Activated CD8-positive, alpha-beta memory T cell treated with anti-CD3 and anti-CD28 coated beads for 1 hour (primary cell): ENCODE measurements at places on chromosomes 7 and 10.
A peak's percentile ranks its signal among the peaks of the same experiment; 100 is the strongest.

GRCh38 chr7:17099083-17099973 is 199.1 kb upstream of the AHR start:
- DNase-seq: no peak

- no peak for DNase-seq
These were observed 7.5 kb upstream of the SMNDC1 start for GRCh38 chr10:110312206-110312605.

DNA sequence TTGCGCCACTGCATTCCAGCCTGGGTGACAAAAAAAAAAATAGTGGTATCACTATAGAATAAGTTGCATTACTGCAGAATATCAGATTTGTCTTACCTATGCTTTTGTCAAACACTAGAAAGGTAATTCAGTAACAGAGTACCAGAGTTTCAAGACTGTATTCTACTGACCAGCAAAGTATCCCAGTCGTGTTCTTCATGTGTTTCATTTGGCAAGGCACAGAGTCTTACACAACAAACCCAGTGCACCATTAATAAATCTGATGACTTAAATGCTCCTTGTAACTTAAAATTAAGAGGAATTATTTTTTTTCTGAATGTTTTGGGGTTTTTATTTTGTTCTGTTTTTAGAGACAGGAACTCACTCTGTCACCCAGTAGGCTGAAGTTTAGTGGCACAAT is 34.4 kb upstream of the PBLD start:
- DNase-seq: no peak

DNA sequence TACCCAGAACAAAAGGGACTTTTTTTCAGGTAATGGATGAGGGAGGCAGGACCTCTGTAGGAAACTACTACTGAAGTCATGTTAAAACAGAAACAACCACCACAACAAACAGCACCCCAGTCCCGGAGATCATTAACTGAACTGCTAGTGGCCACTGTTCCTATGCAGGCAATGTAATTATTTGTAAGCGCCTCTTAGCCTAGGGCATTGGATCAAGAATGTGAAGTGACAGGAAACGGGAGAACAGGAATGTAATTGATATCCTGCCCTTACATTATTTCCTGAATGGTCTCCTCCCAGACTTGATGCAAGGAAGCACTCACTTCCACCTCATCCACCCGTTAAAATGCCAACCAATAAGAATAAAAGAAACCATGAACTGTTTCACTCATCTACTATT is 16.7 kb upstream of the GAD2 start:
- no peak for DNase-seq

- no peak for DNase-seq
These were observed 293.6 kb downstream of the GLRX3 start for GRCh38 chr10:130429809-130430208.

- peak; percentile 6 for DNase-seq
These were observed 134.1 kb upstream of the GDF10 start for GRCh38 chr10:47165711-47166404.

- no peak for DNase-seq
These were observed 37.7 kb upstream of the INSIG1 start for GRCh38 chr7:155259866-155260497.

DNA sequence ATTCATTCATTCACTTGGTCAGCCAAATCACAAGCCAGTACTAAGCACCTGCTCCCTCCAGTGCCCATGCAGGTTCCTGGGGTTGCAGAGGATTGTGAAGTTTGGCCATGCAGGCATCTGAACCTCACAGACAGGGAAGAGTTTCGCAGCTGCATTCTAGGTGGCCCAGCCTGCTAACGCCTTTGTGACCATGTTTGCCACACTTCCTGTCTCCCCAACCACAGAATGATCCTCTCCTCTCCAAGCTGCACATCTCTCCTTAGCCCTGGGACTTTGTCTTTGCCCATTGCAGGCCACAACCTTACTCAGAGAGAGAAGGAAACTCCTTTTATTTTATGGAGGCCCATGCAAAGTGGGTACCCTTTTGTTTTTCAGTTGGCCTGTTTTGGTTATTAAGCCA is 31.8 kb downstream of the EPDR1 start:
- DNase-seq: no peak

DNA sequence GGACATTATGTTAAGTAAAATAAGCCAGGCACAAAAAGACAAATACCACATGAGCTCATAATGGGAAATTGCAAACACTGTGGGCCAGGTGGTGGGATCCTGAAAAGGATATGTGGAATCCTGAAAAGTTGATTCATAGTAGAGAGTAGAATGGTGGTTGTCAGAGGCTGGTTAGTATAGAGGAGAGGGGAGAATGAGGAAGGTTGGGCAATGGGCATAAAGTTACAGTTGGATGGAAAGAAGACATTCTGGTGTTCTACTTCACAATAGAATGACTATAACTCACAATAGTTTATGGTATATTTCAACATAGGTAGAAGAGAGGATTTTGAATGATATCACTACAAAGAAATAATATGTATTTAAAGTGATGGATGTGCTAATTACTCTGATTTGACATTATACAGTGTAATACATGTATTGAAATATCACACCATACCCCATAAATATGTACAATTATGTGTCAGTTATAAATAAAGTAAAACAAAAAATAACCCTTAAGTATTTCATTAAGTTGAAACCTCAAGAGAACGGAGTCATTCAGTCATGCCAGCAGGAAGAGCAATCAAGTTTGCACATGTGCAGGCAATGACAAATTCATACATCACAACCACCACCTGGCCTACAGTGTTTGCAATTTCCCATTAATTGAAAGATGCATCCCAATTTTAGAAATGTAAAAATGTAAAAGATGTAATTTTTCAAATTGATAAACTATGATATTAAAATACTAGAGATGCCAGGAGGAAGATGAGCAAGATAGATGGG is 156.7 kb downstream of the MAGI2 start:
- DNase-seq: no peak

GRCh38 chr10:132908621-132909295 is 33.6 kb downstream of the CFAP46 start:
- no peak for DNase-seq

DNA sequence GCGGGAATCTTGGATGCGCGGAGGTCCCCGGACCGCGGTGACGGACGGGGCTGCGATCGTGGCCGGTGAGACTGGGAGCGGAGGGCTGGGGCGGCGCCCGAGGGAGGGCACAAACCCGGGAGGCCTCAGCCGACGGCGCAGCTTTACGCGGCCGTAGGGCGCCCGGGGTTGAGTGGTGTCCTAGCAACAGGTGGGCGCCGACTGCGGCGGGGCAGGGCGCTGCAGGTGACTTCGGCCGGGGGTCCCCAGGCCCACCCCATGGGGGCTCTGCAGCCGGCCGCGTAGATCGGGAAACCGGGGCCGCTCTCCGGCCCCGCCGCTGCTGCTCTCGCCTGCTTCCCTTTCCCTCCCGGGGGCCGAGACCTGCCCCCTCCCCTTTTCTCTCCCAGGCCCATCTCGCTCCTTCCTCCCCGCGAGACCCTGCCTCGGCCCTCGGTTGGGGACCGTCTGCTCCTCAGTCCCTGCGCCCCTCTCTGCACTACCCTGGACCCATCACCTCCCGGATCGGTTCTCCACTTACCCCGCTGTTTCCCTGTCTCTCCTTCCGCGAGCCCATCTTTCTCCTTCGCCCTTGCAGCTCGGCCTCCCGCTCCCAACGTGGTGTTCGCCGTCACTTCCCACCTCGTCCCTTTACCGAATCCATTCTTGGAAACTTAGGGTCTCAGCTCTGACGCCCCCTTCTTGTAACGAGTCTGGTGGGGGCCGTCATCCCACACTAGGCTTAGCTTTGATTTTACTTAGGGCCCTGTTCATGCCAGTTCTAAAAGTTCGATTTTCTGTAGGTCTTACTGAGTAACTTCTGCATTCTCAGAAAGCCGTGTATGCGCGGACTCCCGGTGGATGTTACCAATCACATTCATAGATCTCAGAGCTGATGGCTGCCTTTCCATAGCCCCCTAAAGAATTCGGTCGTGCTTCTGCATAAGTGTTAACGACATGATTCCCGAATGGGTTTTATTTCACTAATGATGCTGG is 18.5 kb upstream of the ACBD5 start:
- no peak for DNase-seq
